Activated naive CD4-positive, alpha-beta T cell treated with Interleukin-2 at 50 U/mL for 16 hours (primary cell): ENCODE measurements at places on chromosomes 1 and 21.
A peak's percentile ranks its signal among the peaks of the same experiment; 100 is the strongest.

DNA sequence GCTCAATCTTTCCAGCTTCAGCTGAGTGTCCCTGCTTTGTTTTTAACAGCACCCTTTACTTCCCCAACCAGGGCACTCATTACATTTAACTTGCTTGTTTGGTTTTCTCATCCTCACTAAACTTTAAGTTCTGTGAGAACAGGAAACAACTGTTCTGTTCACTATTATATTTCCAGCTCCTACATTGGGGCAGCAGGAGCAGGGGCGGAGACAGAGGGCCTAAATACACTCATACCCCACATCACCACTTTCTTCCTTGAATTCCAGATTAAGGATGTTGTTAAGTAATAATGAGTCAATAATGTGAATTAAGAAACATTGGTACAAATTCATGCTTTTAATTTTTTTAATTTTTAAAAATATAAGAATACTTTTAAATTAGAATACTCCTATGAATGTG, 6.0 kb downstream of the DRAM2 start:
- DNase-seq, result no peak

DNA sequence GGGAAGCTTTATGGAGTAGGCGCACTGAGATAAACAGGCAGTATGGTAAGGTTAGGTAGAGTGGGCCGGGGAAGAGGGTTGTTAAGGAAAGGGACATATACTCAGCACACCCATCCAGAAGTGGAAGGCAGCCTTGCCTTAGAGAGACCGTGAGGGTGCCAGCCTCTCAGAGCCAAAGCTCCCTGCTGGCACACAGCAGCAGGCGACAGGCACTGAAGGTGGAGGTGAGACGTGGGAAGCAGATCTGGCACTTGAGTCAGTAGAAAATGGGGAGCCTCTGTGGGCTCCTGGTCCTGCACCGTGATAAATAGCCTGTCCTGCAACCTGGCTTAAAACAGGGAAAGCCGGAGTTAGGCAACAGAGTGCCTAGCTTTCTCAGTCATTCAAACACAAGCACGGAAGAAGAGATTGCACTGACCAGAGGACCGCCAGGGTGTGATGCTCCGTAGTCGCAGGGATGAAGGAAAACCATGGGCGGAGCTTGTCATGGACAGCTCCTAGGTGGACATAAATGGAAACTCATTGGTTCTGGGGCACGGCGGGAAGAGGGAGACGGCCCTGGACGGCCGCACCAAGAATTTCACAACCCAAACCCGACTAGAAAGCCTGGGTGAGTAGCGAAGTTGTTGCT, 15.5 kb downstream of the KCNK1 start:
- no peak for DNase-seq

GRCh38 chr1:89865498-89866382, 44.9 kb downstream of the LRRC8D start:
- DNase-seq, result no peak

DNA sequence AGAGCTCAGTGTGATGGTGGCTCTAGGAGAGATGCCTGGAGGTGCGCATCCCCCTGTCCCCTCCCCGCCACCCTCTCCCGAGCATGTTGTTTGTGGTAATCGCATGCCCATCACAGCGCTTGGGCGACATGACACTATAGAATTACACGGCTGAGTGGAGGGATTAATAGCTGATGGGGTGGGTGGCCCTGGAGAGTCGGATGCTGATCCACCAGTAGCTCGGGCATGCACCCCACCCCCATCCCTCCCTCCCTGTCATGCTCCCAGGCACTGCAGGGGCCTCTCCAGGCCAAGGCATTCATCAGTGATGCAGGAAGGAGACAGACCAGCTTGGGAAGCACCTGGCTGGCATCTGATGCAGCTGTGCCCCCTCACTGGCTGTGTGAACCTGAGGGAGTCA, 159.0 kb upstream of the IGSF21 start:
- DNase-seq, result no peak

DNA sequence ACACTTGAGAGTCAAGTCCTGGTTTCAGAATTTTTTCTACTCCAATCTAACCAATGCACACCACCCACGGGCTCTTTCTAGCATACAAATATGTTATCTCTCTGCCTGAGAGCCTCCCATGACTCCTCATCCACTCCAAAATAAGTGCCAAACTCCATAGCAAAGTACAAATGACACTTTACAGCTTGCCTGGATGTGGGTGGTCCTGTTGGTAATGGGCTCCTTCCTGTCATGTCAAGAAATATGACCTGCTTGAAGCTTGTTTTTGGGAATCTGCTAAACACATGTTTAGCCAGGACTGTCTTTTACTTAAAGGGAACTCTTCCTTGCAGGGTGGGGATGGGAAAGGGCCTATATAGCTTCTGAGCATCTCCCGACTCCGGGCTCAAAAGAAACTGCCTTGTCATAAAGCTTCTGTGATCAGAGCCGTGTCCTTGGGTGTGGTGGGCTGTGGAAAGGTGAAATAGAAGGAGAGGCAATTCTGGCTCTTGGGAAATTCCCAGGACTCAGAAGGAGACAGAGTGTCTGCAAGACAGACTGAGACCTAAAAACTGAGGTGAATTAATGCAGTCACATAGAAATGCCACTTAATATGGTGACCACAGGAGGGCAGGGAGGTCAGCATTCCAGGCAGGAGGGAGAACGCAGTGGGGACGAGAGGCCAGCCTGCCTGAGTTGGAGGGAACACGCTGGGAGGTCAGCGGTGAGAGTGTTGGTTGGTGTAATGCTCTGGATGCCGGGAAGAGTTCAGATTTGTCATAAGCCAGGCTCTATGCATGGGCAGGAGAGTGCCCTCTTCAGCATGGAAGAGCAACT, 6.1 kb upstream of the IGFN1 start:
- DNase-seq, result no peak

GRCh38 chr1:205417870-205418635, 3.8 kb downstream of the LEMD1 start:
- no peak for DNase-seq

GRCh38 chr1:114618606-114619005, 37.2 kb upstream of the BCAS2 start:
- no peak for DNase-seq

DNA sequence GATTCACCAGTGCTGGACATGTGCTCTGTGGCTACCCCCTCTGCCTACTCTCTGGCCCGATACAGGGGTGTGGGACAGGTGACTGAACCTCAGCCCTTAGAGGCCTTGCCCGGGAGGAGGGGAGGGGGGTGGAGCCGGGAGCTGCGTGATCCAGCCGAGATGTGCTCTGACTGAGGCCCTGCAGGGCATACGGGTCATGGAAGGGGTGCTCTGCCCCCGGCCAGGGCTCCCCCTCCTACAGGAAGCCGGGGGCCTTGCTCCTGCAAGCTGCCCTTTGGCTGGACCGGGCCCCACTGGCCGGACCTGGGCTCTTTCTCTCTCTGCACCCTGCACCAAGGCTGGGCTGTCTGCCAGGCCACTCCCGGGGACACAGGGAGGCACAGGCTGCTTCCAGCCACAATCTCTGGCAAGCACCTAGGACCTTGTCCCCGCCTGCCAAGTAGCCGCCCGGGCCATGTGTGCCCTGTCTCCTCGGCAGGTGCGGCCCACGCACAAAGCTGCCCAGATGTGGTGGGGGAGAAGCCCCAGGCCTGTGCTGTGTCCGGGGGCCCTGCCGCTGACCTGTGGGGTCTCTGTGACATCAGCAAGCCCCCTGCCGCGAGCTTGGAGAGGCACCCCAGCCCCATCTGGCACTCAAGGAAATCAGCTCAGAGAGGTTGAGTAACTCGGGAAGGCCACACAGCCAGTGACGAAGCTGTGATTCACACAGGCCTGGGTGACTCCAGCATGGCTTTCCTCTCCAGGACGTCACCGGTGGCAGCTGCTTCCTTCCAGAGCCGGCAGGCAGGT, 1.5 kb downstream of the SCNN1D start:
- no peak for DNase-seq

GRCh38 chr1:12712929-12713328, 3.0 kb upstream of the AADACL3 start:
- DNase-seq, result no peak

DNA sequence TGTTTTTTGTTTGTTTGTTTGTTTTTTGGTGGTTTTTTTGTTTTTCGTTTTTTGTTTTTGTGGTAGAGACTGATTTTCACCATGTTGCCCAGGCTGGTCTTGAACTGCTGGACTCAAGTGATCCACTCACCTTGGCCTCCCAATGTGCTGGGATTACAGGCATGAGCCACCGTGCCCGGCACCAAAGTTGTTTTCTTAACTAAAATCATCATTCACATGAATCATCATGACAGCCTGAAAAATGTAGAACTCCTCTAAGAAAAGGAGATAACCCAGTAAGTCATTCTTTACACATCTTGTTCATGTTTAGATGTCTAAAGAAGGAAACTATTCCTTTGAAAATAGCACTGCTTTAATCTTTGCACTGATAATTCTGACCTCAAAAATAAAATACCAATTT, 37.5 kb downstream of the DISP1 start:
- no peak for DNase-seq

DNA sequence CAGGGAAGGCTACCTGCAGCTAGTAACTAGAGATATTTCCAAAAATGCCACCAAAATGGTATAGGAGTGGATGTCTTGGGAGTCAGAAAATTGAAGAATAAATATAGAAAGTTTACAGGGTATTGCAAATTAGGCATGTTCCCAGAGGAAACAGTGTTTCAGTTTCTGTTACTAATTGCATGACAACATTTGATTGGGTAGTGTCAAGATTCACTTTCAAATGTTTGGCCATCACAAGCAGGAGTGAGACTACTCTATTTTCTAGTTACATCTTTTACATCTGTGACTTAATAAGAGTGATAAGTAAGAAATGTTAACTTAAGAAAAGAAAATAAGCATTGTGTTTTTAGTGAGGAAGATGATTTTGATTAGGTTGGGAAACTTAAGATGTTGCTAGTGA, 30.2 kb downstream of the AMY1C start:
- no peak for DNase-seq

GRCh38 chr1:66695116-66695515, 57.1 kb upstream of the DYNLT5 start:
- no peak for DNase-seq

DNA sequence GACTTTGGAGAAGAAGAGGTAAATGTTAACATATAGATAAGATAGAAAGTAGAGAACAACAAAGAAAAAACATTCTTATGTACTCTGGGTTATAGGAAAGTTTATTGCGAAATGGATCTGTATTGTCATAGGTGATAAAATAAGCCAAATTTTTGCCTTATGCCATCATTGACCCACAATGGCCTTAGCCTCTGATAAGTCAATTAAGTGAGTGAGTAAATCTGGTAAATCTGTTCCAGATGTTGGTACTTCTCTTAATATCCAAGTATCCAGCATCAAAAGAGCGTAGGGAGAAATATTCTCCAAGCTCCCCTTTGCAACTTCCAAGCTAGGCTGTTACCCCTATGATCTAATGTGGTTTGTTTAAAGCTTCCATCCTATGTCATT, 38.3 kb upstream of the CLCA4 start:
- no peak for DNase-seq

DNA sequence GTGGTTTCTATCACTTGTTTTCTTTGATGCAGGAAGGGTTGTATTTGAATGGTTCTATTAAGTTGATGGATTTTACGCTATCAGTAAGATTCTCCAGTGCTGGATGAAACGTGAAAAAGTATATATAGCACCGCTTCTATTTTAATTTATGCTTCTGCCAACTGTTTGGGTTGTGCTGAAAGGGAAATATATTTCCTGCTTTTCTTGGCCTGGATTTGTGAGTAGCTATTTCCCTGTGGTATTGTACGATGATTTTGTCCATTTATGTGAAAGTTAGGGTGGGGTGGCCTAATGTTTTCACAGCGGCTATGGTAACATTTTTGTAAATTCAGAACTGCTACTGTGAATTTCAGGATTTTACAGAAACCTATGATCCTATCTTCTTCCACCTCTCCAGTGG, 322 bp downstream of the C1orf162 start:
- DNase-seq, result no peak

DNA sequence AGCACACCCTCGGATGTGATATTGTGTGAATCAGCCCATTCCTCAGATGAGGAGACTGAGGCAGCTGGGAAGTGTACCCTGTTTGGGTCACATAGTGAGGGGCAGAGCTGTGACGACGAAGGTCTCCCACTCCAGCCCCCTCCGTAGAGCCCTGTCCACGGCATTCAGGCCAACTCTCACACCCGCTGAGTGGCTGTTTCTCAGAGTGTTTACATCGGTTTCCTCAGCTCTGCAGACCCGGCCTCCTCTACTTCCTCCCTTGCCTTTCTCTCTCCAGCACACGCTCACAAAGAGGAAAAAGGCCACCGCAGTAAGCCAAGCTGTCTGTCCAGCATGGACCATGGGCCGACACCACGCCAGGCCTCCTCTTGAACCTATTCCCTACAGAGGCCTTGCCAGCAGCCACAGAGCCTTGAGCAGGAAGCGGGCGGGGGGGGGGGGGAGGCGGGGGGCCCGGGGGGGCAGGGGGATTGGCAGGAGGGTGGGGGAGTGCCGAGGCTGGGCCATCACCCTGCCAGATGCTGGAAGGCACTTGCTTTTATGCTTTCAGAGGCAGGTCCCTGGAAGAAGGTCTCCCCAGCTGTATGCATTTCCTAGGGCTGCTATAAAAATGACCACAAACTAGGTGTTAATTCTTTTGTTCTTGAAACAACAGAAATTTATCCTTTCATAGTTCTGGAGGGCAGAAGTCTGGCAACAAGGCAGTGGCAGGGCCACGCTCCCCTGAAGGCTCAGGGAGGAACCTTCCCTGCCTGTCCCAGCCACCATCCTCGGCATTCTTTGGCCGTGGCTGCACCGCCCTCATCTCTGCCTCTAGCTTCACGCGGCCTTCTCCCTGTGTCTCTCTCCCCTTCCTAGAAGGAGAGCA, 178.4 kb downstream of the PSMG1 start:
- DNase-seq, result no peak

DNA sequence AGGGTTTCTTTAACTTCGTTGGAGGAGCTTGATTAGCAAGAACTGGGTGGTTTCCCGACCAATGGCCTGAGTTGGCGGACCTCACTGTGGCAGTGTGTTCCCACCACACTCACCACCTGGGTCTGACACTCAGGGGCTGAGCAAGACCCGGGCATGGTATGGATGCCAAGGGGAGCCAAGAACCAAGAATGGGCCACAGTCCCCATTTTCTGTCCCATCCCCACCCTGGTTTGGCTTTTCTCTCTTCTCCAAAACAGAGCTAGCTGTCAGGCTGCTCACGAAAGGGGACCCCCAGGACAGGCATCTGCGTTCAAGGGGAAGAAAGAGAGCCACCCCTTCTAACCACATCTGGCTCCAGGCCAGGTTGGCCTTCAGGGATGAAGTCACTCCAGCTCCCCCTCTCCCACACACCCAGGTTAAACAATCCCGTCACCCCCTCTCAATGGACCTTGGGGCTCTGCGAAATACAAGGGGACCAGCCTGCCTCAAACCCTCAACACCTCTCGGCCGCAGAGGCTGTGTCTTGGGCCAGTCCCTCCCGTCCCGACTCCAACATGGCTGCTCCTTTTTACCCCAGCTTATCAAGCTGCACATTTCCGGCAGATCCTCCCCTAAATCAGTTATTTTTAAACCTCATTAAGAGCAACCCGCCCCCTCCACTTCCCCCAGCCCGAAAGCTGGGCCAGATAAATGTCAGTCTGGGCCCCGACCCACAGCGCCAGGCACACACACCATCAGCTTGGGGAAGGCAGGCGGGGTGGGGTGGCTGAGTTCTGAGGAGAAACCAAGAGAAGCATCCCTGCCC, 3.4 kb downstream of the TAGLN2 start:
- DNase-seq, result peak; percentile 23
